ENCODE measurements at places on chromosomes 3 and 15. TPM values are rescaled to one million over a fixed set of nuclear protein-coding genes. Genes with fewer than 3 reads are reported as not detected.

The TLNRD1 gene
- polyA plus RNA-seq = 14.0 TPM

The GABRA5 gene
- 0.35 TPM for polyA plus RNA-seq

The TKT gene
- polyA plus RNA-seq = 449 TPM

The HYAL1 gene
- 7.0 TPM for polyA plus RNA-seq

The IL5RA gene
- 0.13 TPM for polyA plus RNA-seq

The SIN3A gene
- 34.2 TPM for polyA plus RNA-seq

The GOLGA6L7 gene
- not detected for polyA plus RNA-seq

GRCh38 chr3:89494734-89495133 lies 387.3 kb downstream of the EPHA3 start:
- DNase-seq = no peak

- no peak for DNase-seq
These were observed 432.1 kb upstream of the MDFIC2 start for GRCh38 chr3:70744536-70744935.

DNA sequence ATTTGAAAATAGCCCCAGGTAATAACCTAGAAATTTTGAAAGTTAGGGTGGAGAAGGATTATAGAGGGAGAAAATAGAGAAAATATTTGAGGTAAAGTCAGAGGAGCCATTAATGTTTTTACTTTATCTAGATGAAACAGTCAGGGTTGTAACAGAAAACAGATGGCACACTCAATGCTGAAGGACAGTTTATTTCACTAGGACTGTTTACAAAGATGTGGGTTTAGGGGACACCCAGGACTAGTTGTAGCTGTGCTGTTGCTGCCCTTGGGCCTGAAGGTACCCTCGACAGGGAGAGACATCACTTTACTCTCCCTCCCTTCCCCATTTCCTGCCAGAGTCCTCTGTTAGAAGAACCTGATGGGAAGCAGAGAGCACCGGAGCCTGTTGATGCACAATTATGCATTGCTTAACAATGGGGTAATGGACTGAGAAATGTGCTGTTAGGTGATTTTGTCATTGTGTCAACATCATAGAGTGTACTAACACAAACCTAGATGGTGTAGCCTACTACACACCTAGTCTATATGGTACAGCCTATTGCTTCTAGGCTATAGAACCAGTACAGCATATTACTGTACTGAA lies 103.8 kb downstream of the GALK2 start:
- DNase-seq = no peak

DNA sequence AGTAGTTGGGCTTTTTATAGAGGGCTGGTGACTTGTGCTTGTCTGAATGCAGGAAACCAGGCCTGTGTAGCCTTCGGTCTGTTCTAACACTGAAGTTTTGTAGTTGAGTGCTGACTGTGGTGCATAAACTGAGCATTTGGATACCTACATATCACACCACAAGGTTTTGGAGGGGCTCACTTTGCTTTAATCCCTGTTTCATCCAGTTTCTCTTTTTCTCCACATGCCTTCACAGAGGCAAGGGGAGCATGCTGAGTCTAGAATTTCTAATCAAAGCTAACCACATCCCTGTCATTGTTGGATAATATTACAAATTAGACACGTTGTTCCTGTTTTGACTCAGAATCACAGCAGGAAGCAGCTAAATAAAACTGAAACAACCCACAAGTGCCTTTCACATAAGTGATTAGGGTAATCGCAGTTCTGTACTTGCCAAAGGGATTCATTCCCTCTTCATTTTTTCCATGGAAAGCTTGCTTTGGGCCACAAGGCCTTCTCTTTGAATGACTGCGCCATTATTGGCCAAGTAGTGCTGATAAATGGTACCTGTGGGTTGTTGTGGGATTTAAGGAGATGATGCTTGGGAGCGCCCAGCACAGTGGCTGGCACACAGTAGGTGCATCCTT lies 48.9 kb downstream of the TGFBR2 start:
- no peak for DNase-seq

DNA sequence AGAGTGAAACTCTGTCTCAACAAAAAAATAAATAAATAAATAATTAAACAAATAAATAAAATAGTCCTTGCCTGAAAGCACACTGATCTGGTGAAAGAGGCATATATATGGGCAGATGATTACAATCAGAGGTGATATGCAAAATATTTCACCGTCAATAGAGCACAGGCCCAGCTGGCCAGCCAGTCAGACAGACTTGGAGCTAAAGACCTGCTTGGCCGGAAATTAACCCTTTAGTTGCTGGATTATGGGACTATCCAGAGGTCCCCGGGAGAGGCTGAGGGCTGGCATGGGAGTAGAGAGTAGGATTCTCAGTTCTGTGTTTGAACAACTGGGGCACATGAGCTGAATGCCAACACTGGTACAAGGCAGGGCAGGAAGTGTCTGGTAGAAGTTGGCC lies 59.1 kb upstream of the CTNNB1 start:
- DNase-seq = no peak

DNA sequence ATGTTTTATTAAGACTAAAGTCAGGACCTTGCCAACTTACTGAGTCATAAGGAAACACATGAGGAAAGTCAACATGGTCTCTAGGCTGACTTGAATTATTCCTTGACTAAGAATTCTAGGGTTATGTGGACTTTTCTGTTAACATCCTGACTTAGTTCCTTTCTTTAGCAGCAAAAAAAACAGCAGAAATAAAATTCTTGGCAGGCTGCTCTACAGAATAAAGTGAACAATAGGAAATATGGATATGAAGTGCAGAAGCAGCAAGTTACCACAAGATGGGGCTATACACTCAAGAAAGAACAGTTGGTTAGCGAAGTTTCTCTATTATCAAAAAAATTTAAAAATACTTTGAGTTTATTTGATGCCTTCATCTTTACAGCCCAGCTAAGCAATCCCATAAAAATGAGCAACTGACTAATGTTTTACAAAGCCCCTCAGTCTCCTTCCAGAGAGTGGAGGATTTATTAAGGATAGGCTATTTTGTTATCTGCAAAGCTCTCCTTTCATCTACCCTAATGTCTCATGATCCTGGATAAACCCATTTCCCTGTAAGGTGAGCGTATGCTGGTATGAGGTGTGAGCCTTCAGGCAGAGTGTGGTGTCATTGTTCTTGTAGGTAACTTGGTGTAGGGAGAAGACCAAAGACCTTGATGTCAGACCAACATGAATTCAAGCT lies 23.1 kb upstream of the MCCC1 start:
- no peak for DNase-seq

- DNase-seq = no peak
These were observed 217.5 kb upstream of the ROPN1 start for GRCh38 chr3:124209426-124209825.

DNA sequence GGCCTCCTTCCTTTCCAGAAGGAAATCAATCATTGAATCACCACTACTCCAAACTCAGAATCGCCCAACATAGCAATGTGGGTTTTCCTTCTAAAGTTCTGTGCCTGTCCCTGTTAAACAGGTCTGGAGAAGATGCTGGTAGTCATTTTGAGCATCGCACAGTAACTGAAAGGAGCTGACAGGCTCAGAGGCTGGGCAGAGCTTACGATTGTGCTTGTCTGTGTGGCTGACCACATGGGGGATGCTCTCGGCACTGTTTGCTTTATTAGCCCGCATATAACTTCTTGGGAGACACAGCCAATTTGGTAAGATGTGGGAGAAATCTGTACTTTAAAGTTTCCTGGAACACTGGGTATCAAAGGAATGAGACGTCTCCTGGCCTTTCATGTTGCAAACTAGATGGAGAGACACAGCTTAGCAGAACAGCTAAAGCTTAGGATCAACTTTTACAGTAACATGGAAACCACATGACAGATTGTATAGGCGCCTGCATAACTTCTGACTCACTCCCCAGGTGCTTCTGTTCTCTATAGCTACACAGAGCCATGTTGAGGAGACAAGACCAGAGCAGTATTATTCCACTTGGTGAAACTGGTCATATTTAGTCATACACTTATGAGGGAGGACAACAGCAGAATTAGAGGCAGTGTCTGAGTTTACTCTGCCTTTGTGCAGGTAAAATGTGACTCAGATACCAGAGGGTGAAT lies 374.1 kb downstream of the RORA start:
- DNase-seq = no peak

GRCh38 chr15:98690272-98690950 lies 42.1 kb downstream of the IGF1R start:
- no peak for DNase-seq

GRCh38 chr3:14811684-14812083 lies 7.1 kb upstream of the FGD5 start:
- no peak for DNase-seq
